ENCODE measurements at places on chromosomes 16 and 17. TPM values are rescaled to one million over a fixed set of nuclear protein-coding genes. Genes with fewer than 3 reads are reported as not detected.

The UTS2R gene
- polyA plus RNA-seq: 0.11 TPM

The PIRT gene
- polyA plus RNA-seq: not detected

The HLF gene
- polyA plus RNA-seq: 5.3 TPM

The CSH2 gene
- polyA plus RNA-seq: not detected

The DRC7 gene
- not detected for polyA plus RNA-seq

The HSD17B1 gene
- 1.2 TPM for polyA plus RNA-seq

The SOST gene
- not detected for polyA plus RNA-seq

The PPY gene
- not detected for polyA plus RNA-seq

The ASPA gene
- polyA plus RNA-seq: 0.88 TPM
